ENCODE measurements at places on chromosomes 7 and 10. TPM values are rescaled to one million over a fixed set of nuclear protein-coding genes. Genes with fewer than 3 reads are reported as not detected.

METTL27 gene
- 10.7 TPM for total RNA-seq

- no peak for DNase-seq
These were observed 108.4 kb upstream of the SDK1 start for GRCh38 chr7:3192669-3193068.

GRCh38 chr7:157320608-157320980 lies 16.2 kb upstream of the DNAJB6 start:
- DNase-seq: peak; percentile 50

DNA sequence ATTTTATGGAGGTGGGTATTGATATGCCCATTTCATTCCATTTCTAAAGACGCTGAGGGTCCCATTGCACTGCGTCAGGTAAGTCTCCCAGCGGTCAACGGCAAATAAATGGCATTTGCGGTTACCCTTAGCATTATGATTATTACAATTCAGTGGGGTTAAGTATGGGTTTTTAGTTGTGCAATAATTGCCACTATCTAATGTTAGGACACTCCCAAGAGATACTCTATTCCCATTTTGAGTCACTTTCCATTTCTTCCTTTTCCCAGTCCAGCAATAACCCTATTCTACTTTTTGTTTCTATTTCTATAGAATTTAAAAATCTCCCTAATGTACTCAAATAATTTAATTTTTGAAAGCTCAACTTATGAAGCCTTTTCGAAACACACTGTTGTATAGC lies 4.0 kb downstream of the SLC35B4 start:
- DNase-seq: no peak

PHTF2 gene
- 47.5 TPM for total RNA-seq

DNA sequence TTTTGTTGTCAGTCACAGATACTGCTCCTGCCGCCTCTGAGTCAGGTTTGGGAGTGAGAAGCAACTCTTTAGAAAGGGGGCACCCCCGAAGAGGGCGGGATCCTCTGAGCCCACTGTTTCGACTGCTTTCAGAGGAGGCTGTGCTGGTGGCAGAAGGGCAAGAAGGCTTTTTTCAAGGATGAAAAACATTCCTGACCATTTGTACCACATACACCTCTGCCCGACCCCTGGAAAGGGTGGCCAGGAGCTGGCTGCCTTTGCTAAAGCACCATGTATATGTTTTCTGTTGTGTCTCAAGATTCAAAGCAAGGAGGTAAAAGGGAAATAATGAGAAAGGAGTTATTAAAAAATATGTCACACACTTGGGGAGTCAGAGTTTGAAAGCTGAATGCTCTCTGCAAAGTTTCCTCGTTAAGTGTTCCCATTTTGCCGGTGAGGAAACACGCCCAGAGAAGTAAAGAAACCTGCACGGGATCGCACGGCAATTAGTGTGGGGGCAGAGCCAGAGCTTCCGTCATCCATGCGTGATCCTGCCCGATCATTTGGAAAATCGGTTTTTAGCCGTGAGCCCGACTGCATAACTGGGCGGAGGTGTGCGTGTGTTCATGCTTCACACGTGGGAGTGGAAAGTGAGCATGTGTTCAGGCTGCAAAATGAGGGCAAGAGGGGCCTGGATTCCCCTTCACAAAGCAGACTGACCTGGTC lies 163.2 kb downstream of the ADAM12 start:
- DNase-seq: no peak

DNA sequence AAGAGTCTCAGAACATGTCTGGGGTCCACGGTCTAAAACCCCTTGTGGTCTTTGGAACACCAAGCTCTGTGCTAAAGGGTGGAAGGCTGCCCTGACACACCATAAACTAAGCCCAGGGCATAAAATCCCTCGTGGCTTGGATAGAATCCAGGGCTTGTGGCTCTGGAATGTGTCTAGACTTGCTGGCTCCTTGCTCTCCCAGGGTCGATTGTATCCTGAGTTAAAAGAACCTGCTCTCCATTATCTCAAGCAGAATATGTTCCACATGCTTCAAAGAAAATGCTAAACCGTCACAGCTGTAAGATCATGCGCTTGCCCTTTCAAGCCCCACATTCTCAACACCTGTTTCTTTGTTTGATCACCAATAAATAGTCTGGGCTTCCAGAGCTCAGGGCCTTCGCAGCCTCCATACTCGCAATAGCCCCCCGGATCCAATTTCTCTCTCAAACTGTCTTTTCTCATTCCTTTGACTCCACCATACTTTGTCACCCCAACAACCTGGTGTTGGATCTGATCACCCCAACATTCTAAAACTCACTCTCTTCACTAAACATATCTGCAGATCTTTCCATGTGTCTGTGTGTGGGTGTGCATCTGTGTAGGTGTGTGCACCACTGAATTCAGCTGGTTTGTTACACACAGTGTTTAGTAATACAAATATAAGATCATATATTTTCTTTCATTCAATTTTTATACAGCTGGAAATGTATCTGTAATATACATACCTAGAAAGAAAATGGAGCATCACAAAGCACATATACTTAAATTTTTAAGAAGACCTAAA lies 238.5 kb downstream of the ZMYND11 start:
- peak; percentile 80 for DNase-seq

EBF3 gene
- 14.7 TPM for total RNA-seq

- DNase-seq: no peak
These were observed 34.2 kb upstream of the ANLN start for GRCh38 chr7:36355490-36355889.

AEBP1 gene
- total RNA-seq: 234 TPM

DNA sequence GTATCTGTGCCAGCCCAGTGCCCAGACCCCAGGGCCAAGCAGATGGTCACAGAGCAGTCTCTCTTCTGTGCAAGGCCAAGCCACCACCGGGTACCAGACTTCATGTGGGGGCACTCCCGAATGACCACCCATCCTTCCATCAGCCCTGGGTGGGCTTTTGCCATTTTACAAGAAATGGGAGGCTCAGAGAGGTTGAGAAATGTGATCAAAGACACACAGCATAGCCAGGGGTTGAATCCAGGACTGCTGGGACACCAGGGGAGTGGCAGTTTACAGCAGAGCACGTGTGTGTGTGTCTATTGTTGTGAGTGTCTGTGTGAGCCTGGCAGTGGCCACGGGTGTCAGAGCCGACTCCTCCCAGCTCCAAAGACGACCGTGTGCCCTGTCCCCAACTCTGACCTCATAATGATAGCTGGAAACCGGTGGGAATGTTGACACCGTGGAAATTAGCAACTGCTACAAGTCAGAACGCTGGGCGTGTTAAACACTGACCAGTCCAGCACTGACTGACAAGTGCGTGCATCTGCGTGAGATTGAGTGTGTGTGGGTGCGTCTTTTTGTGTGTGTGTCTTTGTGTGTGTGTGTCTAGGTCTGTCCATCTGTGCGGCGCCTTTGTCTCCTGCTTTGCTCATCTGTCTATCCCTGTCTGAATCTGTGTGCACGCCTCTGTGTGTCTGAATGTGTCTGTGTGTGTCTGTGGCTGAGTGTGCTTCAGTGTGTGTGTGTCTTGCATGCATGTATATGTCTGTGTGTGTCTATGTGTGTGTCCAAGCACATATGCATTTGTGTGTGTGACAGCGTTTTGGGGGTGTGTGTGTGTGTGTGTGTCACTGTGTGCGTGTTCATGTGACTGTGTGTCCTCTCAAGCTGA lies 17.2 kb upstream of the SLC29A4 start:
- no peak for DNase-seq

- DNase-seq: no peak
These were observed 111.0 kb upstream of the FEZF1 start for GRCh38 chr7:122415510-122415909.

TFPI2 gene
- total RNA-seq: 97.3 TPM

EPHB6 gene
- total RNA-seq: 11.0 TPM

COL1A2 gene
- 32,213 TPM for total RNA-seq

GRCh38 chr10:82213784-82214183 lies 338.8 kb downstream of the NRG3 start:
- no peak for DNase-seq

IFIT1B gene
- not detected for total RNA-seq
